ENCODE measurements at places on chromosomes 5 and 9.
A peak's percentile ranks its signal among the peaks of the same experiment; 100 is the strongest.

DNA sequence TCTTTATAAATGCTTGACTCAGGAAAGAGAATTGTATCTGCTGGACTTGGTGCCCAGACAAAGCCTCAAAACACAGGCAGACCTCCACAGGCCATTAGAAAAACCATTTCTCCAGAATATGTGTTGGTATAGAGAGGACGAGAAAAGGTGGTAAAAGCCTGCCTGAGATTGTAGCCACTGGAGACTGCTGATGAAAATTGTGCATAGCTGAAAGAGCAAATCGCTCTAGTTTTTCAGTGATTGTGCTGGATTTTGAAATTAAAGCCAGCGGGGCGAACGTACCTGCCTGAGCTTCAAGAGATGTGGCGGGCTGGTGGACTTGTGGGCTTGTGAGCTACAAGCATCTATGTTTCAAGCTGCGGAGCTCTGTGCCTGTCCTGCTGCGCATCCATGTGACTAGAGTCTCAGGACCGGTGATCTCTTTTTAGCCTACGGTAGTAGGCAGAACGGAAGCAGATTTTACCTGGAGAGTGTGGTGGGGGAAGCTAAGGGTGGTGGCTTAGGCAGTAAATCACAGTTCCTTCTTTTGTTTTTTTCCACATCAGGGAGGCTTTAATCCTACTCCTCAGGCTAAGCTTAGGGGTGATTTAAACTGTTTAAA, 193.6 kb downstream of the SREK1 start:
- no peak for DNase-seq

- no peak for DNase-seq
These were observed 74.9 kb downstream of the UNC13B start for GRCh38 chr9:35236692-35237091.

DNA sequence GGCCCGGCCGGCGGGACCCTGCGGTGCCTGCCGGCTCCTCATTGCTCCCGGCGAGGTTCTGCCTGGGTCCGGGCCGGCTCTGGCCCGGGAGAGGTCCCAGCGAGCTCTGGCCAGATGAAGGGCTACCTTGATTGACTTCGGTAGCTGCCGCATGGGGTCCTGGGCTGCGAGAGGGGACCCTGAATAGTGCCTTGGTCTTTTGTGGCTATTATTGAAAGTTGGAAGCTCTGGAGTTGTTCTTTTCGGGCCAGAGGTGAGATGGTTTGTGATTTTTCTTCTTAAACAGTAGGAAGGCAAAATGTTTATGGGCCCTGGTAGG, 635 bp downstream of the NAA35 start:
- no peak for DNase-seq

- DNase-seq = no peak
These were observed 77.3 kb downstream of the PAM start for GRCh38 chr5:102832445-102832844.

GRCh38 chr9:131419026-131419614, 25.2 kb downstream of the PRRC2B start:
- no peak for DNase-seq

GRCh38 chr5:9499498-9499876, 46.4 kb downstream of the SEMA5A start:
- no peak for DNase-seq

DNA sequence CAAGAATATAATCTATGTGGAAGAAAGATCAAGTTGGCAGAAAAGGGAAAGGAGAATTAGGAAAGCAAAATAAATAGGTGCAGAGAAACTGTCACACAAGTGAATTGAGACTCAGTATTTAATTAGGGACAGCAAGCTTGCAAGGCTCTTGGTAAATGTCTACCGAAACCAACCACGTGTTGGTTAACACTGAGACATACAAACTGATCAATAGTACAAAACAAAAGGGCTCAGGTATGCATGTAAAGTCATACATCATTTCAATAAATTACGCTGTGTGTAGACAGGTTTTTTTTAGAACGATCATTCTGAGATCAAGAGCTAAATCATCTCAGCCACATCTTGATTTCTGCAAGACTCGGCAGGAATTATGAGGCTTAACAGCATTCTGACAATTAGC, 225.4 kb downstream of the EBF1 start:
- DNase-seq = no peak

DNA sequence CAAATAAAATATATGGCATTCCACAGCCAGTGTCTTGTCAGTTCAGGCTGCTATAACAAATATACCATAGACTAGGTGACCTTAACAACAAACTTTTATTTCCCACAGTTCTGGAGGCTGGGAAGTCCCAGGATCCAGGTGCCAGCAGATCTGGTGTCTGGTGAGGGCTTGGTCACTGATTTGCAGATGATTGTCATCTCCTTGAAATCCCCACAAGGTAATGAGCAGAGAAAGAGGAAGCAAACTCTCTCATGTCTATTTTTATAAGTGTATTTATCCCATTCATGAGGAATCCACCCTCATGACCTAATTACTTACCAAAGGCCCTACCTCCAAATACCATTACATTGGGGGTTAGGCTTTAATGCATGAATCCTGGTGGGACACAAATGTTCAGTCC, 663.2 kb downstream of the TLR4 start:
- no peak for DNase-seq

DNA sequence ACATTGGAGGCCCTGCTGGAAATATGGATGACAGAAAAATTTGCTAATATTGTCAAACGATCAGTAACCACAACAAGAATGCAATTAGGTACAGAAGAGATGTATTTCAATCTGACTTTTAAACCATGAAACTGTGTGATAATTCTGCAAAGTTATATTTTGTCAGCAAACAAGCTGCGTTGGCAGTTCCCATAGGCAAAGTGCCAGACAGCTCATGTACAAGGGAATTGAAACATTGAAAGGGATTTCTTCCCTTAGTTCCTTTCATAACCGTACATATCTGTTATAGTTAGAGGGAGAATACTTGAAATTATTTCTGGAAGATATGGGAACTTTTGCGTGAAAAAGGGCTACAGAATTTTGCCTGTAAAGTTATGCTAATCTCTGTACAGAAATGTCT, 419.4 kb upstream of the PTGER4 start:
- no peak for DNase-seq

GRCh38 chr5:14394365-14394764, 187.2 kb upstream of the OTULINL start:
- DNase-seq = no peak

- no peak for DNase-seq
These were observed 61.6 kb downstream of the SEMA4D start for GRCh38 chr9:89436326-89436725.

DNA sequence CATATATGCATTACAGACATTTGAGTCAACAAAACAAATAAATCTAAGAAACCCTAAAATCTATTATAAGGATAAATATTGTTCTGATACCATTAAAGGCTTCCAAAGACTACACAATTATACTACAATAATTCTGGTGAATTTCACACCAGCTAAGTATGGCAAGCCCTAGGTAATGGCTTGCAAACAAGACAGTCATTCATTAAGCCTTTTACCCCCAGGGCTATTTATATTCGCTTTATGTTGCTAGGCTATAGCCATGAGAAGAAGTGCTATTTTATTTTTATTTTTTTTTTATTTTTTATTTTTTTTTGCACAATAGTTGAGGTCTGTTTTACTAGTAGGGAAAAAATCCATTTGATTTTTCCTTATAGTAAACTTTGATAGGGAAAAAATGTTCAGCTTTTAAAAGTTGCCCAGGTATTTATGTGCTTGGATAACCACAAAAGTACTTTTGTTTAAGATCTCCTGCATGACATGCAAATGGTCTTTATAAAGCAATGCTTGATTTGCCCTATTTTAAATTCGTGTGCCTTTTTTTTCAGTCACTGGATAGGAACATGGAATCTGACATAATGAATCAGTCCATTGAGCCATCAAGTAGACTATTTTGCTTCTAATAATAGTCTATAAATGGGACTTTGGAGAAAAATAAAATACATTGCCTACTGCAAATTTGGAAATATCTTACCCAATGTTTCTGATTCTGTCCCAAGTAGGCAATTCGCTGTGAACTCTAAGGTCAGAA, 946.3 kb upstream of the COX7C start:
- DNase-seq = no peak

- DNase-seq = no peak
These were observed 1917.9 kb downstream of the EFNA5 start for GRCh38 chr5:105752801-105753200.

DNA sequence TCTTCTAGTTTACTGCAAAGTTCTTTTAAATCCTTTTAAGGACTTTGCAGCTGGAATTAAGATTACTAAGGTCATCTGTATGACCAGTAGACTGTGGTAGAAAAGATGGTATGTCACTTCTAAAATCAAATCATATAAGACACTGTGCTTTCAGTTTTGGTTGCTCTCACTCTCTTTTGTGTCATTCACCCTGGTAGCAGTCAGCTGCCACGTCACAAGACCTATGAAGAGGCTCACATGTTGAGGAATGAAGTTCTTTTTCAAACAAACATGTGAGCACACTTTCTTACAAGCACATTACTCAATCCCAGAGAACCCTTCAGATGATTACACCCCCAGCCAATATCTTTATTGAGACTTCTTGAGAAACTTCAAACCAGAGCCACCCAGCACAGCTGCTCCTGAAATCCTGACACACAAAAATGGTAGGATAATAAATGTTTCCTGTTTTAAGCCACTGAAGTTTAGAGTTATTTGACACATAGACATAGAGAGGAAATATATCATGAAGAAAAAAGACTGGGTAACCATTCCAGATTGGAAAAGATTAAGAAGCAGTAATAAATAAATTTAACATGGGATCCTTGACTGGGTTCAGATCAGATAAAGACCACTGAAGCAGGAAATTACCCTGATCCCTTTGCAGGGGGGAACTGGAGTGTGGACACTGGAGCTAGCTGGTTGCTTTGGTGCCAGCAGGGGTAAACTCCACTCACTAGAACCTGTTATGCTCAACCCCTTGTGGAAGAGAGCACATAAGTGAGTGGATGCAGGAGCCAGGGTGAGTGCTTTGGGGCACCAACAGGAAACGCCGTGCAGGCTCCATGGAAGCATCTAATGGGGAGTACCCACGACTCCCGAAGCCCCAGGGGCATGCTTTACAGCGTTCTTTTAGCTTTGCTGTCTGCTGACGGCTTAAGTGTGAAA, 64.1 kb downstream of the SLCO4C1 start:
- DNase-seq = no peak

GRCh38 chr9:128552744-128553440, 505 bp downstream of the SPTAN1 start:
- peak; percentile 49 for DNase-seq

DNA sequence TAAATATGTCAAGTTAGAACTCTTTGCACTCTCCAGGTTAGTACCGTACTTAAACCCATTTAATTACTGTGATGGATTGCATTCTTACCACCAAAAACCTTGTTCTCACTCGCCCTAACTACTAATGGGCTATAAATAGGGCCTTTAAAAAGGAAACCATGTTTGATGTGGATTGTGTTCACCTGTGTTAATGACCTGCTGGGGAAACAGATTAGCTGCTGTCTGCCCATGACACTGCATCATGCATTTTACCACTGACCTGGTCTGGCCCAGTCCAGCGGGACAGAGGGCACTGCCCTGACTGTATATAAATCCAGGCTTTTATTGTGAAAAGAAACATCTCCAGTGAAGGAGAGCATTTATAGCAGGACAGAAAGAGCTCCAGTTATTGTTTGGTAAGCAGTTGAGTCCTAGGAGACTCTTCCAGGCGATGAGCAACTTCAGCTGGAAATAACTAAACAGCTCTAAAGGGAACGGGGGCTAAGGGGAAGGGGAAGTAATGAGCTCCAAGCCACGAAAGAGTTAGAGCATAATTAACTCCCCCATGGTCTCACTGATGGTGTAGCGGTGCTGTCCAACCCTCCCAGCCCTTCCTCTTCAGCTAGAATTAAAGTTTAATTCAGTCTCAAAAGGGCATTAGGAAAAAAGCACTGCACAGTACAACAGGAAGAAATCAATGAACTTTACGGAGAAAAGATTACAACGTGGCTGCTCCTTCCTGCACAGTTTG, 303.1 kb downstream of the ENC1 start:
- no peak for DNase-seq

GRCh38 chr9:10026443-10026984, 586.3 kb downstream of the PTPRD start:
- no peak for DNase-seq

- DNase-seq = no peak
These were observed 86.2 kb downstream of the TEK start for GRCh38 chr9:27195191-27195590.

DNA sequence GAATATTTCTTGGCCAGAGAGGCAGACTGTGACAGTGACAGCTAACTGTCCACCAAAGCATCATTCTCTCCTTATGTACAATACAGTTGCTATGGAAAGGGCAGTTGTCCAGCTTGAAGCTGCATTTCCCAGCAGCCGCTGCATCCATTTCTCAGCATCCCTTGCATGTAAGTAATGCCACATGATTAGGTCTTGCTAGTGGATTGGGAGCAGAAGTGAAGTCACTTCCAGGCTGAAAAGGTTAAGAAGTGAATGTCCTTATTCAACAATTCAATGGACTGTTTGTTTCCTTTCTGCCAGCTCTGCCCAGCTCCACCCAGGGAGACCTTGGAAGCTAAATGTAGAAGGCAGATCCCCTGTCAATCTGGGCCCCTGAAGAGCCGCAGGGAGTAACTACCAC, 26.1 kb upstream of the RETREG1 start:
- DNase-seq = no peak

DNA sequence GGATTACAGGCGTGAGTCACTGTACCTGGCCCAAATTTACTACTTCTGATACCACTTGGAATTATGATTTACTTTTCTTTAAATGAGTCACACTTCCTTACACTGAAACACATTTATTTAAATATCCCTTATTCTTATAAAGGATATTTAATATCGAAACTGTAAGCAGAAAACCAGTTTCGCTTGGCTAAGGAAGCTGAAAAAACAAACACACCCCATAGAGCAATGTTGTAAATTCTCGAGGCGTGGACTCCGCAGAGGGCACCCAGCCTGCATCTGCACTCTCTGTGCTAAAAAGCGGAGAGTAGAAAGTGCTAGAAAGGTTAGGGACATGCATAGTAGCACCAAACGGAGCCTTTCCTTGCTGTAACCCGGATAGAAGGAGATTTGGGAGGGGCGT, 86.5 kb downstream of the HMCN2 start:
- DNase-seq = no peak

DNA sequence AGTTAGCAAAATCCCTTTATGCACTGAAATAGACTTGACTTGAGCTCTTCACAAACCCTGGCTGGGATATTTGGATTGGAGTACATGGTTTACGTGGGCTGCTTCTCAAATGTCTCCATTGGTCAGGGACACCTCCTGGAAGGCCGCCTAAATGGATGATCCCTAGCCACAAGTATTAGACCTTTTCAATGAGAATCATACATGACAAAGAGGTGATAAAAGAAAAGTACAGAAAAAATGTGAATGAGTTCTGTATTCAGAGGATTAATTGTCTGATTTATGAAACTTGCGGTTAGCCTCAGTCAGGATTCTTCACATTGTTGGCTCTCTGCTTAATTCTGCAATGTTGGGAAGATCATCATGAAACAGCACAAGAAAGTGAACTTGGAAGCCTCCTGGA, 752.8 kb upstream of the ADAMTS16 start:
- DNase-seq = no peak

DNA sequence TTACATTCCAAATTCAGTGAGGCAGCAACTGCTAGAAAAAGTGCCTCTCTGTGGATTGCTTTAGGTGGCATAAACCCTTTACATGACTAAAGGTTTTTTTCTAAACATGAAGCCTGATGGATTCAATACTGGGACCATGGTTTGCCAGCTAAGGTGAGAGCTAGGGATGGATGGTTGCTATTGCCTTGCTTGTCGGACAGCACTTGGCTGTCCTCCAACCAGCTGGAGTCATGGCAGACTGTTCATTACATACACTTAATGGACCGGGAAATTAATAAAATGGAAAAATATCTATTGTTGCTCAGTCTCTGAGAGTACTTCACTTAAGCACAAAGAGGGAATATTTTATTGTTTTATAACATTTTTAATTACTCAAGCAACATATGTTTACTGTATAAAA, 116.9 kb upstream of the TRPC7 start:
- DNase-seq = no peak

GRCh38 chr9:133572821-133573361, 36.3 kb downstream of the FAM163B start:
- no peak for DNase-seq
